ENCODE measurements at places on chromosomes 4 and X.

DNA sequence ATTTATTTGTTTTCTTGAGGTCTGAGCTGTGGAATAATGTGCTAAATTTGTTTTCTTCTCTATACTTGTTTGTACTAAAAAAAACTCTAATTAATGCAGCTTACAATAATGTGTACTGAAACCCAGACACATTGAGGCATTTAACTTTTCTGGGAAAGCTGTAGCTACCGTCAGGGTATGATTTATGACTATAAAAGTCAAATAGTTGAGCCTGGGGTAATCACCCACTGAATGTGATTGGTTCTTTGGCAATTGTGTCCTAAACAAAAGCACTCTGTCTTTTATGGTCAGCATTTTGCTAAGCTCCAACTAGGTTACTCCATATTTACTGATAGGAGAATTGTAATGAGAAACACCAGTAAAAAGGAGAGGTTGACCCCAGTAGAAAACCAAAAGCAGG lies 65.9 kb upstream of the CBLL2 start:
- no peak for DNase-seq

DNA sequence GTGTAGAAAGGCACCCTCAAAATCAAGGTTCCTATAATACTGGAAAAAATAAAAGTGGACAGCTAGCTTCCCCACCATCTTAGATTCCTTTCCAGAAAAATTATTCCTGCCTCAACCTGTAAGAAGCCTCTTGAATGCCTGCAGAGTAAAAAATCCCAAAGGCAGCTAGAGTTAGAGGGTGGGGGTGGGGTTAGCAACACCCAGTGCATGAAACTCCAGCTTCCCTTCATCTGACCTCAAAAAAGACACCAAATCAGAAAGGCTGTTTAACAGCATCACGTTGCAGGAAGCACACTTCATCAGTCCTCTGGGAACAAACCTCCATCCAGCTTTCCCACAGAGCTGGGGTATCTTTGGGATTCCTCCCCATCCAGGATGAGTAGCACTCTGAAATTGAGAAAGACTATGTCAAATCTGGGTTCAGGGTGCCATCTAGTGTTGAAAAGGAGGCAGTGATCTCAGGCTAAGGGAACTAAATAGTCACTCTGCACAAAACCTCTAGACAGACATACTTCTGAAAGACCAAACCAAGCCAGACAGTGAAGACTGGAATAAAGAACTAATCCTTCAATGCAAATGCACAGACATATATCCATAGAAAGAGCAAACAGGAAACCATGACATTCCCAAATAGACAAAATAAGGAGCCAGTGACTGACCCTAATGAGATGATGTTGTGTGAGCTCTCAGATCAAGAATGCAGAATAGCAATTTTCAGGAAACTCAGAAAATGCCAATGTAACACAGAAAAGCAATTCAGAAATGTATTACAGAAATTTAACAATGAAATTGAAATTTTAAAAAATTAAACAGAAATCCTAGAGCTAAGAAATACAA lies 97.9 kb downstream of the ARHGEF9 start:
- peak; percentile 43 for DNase-seq

- DNase-seq = no peak
Measured at GRCh38 chr4:138158746-138159297, 83.3 kb downstream of the SLC7A11 start.

DNA sequence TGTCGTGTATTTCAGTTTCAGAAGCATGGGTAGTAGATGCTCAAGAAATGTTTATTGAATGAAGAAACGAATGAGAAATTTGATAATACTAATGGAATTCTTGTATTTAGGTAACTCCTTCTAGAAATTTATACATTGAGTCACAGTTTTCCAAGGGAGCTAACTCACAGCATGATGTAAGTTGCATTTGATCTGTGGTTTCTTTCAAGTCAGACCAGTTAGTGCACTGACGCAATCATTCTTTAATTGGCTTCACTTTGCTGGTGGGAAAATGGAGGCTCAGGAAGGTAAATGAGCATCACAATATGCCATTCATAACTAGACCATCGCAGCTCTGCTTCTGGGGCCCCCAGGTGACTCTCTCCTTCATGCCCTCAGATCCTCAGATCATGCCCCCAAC lies 17.3 kb upstream of the CWH43 start:
- no peak for DNase-seq

GRCh38 chrX:71102292-71102691 lies 4.2 kb downstream of the CXorf65 start:
- DNase-seq = no peak

- DNase-seq = no peak
Measured at GRCh38 chr4:7819446-7819845, 120.2 kb downstream of the AFAP1 start.

DNA sequence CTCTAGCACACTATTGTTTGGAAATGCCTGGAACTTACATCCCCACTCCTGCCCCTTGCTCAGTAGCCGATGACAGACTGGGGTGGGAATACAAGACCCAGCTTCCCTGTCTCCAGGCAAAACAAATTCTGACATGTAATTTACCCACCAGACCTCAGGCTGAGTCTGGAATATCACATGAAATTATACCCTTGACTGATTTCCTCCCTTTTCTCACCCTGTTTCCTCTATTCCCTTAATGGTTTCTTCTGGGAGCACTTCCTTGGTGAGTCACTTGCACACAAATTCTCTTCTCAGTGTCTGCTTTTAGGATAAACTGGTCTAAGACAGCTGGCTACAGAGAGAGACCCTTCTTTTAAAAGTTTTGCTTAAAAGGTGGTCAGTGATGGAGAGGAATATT lies 65.8 kb upstream of the DIPK2B start:
- no peak for DNase-seq

GRCh38 chr4:26400132-26400531 lies 79.3 kb downstream of the RBPJ start:
- DNase-seq = no peak

DNA sequence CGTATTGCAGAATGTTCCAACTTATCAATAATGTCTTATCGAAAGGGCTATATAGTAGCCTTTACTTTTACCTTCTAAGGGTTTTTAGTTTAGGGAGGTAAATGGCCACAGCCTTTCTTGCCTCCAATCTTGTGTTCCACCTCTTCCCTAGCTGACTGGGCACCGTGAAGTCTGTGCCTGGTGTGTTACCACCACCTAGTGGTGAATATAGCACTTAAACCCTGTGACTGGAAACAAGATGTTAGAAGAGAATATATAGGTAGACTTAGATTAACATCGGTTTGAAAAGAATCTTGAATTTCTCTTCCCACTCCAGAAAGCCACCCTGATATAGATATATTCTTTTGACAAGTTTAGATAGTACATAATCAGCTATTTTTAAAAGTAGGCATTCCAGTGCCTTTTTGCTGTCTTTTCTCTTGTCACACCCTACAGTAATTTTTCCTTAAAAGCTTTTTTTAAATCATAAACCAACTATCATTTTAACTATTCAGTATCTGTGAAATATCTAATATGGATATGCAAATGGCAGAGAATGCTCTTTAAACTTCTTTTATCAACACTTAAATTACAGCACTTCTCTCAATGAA lies 27.8 kb upstream of the ADH7 start:
- DNase-seq = peak; percentile 58

- no peak for DNase-seq
Measured at GRCh38 chr4:885353-885752, 46.8 kb downstream of the GAK start.

GRCh38 chr4:80990851-80991250 lies 39.7 kb upstream of the BMP3 start:
- no peak for DNase-seq

GRCh38 chrX:8724300-8724699 lies 7.6 kb downstream of the ANOS1 start:
- no peak for DNase-seq

DNA sequence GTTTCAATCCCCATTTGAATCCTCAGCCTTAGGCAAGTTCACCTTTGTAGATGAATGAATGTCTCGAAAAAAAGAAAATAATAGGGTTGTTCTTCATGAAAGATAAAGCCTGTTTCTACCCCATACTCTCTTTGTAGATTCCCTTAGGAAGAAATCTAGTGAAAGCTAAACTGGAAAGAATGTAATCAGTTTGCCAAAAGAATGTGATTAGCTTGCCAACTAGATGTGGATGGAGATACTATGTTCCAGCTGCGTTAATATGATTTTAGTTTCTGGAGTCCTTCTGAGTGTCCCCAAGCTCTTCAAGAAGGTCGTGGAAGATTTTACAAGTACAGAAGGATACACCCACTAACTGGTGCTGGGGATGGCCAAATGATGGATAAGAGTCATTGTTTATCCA lies 162.3 kb upstream of the EDNRA start:
- DNase-seq = no peak

DNA sequence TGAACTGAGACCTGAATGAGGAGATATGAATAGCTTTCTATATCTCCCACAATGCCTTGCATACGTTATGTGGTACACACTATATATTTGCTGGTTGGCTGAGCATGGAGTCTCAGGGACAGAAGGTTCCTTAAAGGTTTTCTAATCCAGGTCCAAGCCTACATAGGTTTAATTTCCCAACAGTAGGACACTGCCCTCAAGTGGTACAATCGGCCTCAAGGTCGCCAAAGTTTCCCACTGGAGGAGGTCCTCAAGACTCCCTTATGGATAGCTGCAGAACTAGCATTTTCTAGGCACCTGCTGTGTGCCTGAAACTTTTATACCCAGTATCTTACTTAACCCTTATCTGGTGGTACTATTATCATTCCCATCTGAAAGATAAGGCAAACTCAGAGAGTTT lies 21.0 kb upstream of the EFNB1 start:
- no peak for DNase-seq

DNA sequence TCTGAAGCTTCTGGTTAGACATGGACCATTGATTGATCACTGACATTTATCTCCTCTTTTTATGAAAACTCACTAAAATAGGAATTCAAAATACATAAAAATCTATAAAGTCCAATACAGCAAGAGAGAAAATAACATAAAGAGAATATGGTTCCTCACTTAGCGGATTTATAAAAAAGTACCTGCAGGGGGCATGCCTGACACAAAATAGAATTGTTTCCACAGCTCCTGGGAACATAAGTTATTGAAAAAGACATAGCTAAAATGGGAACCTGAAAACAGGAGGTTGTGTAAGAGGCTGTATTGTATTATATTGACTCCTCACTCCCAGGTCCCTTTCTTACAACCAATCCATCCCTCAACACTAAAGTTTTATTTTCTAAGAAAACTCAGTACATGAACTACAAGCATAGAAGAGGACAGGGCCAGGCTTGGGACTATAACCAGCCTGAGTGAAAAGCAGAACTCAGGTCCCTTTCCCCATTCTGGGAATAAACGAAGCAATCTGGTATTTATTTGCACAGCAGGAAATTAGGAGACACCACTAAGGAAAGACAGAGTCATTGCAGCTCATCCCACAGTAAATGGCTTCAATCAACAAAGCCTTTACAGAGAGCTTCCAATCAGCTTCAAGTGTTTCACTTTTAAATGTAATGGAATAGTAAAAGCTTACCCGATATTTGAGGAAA lies 121.1 kb upstream of the NDST4 start:
- DNase-seq = peak; percentile 6

DNA sequence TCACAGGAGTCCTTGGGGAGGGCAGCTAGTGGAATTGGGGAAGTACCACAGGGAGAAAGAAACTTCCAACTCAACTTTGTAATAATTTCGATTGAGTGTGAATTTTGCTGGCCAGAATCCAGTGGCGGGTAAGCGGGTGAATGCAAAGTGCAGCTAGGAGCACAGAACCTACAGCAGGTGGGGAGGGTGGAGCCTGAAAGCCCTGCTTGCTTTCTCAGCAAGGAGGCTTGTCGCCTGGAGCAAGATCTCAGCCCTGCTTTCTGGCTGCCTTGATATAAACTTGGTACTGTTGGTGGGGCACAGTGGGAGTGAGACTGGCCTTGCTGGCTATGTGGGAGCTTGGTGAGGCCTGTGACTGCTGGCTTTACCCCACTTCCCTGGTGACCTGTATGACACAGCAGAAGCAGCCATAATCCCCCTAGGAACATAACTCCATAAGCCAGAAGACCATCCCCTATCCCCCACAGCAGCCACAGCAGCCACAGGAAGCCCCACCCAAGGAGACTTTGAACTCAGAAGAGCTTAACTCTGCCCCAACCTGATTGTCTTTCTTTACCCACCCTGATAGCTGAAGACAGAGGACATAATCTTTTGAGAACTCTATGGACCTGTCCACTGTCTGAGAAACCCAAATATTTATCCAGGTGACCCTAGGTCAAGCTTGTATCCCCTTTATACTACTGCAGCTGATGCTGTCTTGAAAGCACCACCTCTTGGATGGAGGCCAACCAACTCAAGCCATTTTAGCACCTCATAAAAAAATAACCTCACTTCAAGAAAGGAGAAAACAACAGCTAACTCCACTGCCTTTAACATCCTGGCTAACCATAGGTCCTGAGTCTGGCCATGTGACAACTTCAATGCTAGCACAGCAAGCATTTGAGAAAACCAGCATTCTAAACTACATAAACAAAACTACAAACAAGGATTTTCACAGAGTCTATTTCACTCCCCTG lies 87.2 kb upstream of the PDE5A start:
- no peak for DNase-seq

DNA sequence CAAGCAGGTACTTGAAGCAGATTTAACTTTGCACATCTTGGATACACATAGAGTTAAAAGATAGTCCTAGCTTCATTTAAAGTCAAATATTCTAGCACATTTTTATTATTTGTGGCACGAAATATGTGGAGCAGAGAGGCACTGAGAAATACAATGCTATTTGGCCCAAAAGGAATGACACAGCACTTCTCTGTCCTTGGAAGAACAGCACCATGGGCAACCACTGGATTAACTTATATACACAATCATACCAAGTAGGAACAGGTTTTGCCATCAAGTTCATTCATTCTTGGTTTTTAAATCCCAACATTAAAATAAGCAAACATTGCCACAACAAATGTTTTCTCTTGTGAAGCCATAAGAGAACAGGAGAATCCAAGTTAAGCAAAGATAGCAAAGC lies 924 bp upstream of the ENAM start:
- no peak for DNase-seq

DNA sequence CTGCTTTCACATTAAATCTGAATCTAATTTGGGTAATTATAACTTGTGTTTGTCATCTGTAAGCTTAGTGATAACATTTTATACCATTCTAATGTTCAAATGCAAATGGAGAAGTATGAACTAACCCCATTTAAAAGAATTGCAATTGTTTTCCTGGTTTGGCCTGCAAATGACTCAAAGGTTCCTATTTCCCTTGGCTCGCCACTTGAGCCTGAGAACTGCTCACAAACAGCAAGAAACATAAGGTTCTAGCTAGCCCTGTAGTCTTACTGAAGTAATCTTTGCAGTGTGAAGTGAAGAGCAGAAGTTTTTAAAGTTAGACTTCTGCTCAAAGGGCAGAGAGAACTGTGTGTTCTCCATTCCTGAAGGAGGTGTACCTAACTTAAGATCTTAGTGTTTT lies 27.2 kb downstream of the UPRT start:
- DNase-seq = no peak

- no peak for DNase-seq
Measured at GRCh38 chrX:37993837-37994619, 12.3 kb upstream of the SYTL5 start.
